ENCODE measurements at places on chromosomes 7 and 10.

DNA sequence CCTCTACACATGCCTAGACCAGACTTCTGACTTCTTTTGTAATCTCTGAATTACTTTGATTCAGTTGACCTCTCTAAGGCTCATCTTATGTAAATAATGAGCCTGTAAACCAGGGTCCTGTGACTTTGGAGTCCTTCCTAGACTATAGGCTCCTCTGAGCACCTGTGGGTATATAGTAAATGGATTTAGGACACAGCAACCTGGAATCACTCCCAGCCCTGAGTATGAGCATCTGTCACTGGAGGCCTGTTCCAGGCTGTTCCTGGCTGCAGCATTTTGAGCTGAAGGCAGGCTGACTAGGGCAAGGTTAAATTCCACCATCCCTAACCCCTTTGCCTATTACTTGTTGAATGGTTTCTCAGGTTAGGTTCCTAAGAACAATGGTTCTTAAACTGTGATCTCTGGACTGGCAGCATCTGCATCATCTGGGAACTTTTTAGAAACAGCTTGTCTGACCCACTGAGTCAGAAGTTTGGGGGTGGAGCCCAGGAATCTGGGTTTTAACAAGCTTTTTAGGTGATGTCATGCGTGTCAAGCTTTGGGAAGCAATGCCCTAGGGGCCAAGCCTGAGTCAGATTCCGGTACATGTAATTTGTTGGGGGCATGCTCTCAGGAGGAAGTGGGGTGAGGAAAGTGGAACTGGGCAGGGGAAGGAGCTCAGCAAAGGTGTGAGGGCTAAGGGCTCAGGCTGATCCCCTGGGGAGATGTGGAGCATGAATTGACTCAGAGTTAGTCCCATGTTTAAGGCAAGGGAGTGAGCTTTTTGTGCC, 28.2 kb downstream of the MINDY4 start:
- peak; percentile 60 for DNase-seq

DNA sequence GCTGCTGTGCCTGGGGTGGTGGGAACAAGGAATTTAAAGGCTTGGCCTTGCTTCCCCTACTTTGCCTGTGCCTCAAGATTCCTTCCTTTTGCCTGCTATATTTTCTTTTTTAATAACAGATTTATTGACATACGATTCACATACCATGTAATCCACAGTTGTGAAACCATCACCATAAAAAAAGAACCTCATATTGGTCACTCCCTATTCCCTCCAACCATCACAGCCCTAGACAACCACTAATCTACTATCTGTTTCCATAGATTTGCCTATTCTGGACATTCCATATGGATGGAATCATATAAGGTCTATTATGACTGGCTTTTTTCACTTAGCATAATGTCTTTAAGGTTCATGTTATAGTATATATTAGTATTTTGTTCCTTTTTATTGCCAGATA, 59.3 kb upstream of the TRIM8 start:
- no peak for DNase-seq

DNA sequence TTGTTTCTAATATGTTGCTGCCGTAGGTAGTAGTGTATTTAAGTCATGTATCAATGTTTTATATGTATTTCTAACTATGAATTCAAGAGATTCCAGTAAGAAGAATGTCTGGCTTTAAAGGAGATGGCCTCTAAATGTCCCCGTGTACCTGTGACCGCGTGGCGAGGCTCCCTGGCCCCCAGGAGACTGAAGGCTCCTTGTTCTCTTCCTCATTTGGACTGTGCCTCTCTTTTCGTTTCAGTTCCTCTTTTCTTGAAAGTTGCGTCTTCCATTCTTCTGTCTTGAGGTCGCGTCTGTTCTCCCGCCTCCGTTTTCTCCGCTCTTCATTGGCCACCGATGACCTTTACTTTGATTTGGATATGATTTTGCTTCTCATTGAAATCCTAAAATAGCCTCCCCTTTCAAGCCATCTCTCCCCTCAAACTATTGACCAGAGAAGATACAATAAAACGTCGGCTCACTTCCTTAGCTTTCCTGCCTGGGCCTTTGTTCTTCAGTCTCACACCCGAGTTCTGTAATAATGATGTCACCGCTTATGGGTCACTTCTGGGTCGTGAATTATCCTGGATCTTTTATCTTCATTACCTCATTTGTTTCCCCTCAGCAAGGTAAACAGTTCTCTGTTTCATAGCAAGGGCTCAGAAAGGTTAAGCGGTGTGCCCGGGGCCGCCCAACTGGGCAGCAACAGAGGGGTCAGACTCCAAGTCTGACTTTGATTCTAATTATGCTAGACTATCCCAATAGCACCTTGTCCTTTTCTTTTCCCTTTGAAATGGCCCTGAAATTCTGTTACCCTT, 28.7 kb downstream of the WIPI2 start:
- no peak for DNase-seq

- DNase-seq = no peak
Observed at GRCh38 chr10:91691981-91692380, 59.1 kb upstream of the PPP1R3C start.

DNA sequence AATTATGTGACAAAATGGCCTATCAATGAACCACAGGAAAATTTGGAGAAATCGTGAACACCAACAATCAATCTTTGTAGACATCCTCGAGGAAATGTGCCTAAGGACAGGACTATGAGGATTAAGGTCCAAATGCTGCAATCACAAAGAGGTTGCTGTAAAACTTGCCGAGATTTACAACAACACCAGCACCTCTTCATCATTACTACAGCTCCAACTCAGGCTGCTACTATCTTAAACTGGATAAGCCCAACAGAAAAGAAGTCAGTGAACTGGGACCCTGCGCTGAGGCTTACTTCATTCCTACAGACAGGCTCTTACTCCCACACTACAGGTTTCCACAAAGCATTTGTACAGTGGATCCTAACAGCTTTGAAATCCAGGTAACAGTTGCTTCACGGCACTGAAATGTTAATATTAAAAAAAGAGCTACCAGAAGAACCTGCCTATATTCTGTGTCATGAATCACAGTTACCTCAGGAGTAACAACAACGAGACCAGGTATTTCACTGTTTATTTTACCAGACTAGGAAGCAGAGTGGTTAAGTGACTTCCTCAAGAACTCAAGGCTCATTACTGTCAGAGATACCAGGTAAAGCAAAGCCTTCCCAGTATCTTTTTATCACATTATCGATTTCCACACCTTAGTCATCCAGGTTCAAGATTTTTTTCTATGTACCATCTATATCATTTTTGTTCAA, 23.9 kb downstream of the CACUL1 start:
- DNase-seq = peak; percentile 44

- no peak for DNase-seq
Observed at GRCh38 chr10:132463333-132464255, 66.6 kb downstream of the PWWP2B start.

GRCh38 chr10:19944911-19945663, 128.9 kb downstream of the PLXDC2 start:
- no peak for DNase-seq

- peak; percentile 73 for DNase-seq
Observed at GRCh38 chr10:84755311-84755710, 426.9 kb downstream of the CCSER2 start.

- DNase-seq = no peak
Observed at GRCh38 chr7:92794831-92795230, 41.5 kb downstream of the CDK6 start.

DNA sequence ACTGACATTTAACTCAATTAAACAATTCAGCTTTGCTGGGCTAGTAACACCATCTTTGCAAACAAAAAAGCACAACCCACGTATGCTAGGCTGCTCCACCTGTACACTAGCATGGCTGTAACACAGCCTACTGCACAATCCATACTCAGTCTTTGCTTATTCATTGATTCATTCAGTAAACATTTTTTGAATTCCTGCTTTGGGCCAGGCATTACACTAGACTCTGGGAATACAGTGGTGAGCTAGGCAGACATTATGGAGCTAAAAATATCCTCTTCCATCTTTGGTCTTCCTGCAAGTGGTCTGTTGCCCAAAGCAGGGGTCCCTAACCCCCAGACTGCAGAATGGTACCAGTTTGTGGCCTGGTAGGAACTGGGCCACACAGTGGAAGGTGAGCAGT, 9.9 kb downstream of the CNNM1 start:
- no peak for DNase-seq

DNA sequence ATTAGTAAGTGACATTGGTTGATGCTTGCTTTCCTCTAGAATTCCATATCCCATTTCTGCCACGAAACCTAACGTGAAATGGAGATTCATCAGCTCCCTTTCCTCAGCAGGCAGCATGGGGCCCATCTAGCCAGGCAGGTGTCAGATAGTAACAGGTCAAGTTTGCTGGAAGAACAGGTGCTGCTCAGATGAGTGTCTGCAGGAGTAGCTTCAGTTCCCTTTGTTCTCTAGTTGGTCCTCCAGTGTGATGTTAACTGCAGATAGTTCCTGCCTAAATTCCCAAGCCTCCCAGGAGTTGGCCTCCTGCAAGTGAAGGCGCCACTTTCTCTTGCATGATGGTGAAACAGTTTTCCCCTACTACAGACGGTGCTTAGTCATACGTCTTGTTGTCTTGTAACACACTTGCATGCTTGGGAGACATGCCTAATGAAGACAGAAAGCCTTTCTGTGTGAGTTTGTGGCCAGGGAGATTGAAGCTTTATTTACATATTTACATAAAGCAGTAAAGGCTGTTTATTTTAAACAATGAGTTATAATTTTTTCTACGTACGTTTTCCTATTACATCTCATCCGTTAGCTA, 175.4 kb downstream of the CHN2 start:
- DNase-seq = no peak

DNA sequence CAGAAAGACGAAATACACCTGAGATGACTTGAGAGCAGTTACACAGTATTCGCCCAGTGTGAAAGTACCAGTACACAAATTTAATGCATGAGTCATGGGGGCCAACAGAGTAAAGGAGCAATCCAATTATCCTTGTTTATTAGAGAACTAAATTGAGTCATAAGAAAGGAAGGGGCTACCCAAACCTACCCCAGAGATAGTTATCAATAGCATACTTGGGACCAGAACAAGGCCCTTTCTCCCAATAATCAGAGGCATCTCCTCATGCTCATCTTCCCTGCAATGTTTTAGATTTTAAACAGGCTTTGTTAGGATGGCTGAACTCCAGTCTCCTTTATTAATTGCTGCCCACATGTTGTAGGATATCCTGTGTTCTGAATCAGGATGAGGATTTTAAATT, 239.7 kb upstream of the LRGUK start:
- DNase-seq = no peak

DNA sequence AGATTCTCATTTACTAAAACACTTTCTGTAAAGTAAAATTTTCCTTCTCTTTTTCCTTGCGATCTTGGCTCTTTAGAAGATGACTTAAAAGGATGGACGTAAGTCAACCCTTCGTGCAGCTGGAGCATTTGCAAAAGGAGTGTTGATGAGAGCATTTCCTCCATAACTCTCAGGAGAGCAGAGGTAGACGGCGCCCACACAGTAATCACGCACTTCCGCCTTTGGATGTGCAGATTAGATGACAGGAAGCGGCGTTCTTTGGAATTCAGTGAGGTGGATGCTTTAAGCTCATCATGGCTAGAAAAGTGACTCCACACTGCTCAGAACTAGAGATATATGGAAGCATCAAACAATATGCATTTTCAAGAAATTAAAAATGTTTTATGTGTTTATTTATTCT, 43.0 kb upstream of the NPS start:
- DNase-seq = no peak

GRCh38 chr10:78578929-78579328, 489.8 kb upstream of the ZMIZ1 start:
- DNase-seq = no peak

GRCh38 chr10:80553436-80553835, 15.7 kb downstream of the SH2D4B start:
- no peak for DNase-seq

- DNase-seq = peak; percentile 47
Observed at GRCh38 chr7:28808796-28809533, 149.2 kb downstream of the TRIL start.
